Calu3 (cell line): ENCODE measurements at places on chromosomes 7 and 10.
A peak's percentile ranks its signal among the peaks of the same experiment; 100 is the strongest.

GRCh38 chr7:146314962-146315361 lies 198.4 kb downstream of the CNTNAP2 start:
- no peaks in the 10 kb centered on the region for H3K36me3 ChIP-seq
- H3K27ac ChIP-seq: no peak overlapping the region
- no peak for DNase-seq
- H3K4me1 ChIP-seq: no peaks in the 10 kb centered on the region
- no peaks in the 10 kb centered on the region for H3K27me3 ChIP-seq

DNA sequence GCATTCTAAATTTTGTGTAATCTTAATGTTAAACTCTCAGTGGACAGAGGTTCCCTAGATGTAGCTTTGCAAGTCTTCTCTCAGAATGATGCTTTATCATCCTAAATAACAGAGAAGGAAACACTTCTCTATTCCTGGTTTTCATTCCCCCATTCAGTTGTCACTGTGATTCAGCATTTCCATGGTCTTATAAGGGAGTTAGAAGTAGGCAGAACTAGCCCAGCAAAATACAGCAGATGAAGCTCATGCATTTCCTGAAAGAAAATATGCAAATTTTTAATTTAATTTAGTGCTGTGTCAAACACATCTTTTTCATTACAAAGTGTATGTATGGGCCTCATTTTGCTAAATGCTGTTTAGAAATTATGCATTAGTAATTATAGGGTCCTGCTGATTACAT lies 70.1 kb downstream of the ITPRID1 start:
- H3K36me3 ChIP-seq: no peaks in the 10 kb centered on the region
- H3K27ac ChIP-seq: no peak overlapping the region
- no peaks in the 10 kb centered on the region for H3K27me3 ChIP-seq
- H3K4me3 ChIP-seq: no peak overlapping the region
- DNase-seq: no peak

- no peak overlapping the region for H3K4me3 ChIP-seq
- no peak for DNase-seq
- no peaks in the 10 kb centered on the region for H3K36me3 ChIP-seq
- H3K27ac ChIP-seq: no peak overlapping the region
- no peaks in the 10 kb centered on the region for H3K27me3 ChIP-seq
- H3K4me1 ChIP-seq: no peaks in the 10 kb centered on the region
Observed at GRCh38 chr10:12321641-12322040, 27.7 kb upstream of the CAMK1D start.

GRCh38 chr10:58967551-58968388 lies 208.7 kb upstream of the PHYHIPL start:
- H3K36me3 ChIP-seq: no peaks in the 10 kb centered on the region
- no peaks in the 10 kb centered on the region for H3K4me1 ChIP-seq
- DNase-seq: peak; percentile 36
- no peak overlapping the region for H3K4me3 ChIP-seq
- peaks cover 61% of the 10 kb centered on the region for H3K27me3 ChIP-seq

DNA sequence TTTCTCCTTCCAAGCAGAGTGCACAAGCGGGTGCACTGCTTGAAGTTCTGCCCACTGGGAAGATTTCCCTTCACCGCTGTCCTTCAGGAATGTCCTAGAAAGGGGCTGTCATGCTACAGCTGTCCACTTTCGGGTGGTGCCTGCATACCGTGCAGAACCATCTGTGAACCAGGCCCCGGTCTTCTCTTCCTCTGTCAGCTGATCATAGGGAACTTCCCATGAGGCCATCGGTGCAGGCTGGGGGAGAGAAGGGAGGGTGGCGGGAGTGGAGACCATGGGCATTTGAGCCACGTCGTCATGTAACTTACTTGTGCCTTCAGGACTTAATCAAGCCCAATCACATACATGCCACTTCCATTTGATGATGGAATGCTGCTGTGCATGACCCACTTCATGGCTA lies 111.6 kb downstream of the NKX6-2 start:
- no peaks in the 10 kb centered on the region for H3K27me3 ChIP-seq
- H3K4me3 ChIP-seq: no peak overlapping the region
- no peaks in the 10 kb centered on the region for H3K4me1 ChIP-seq

GRCh38 chr7:134452419-134452838 lies 6.5 kb downstream of the AKR1B1 start:
- H3K27me3 ChIP-seq: no peaks in the 10 kb centered on the region
- H3K27ac ChIP-seq: no peak overlapping the region
- H3K4me3 ChIP-seq: no peak overlapping the region
- H3K36me3 ChIP-seq: peaks cover 11% of the 10 kb centered on the region
- DNase-seq: no peak
- H3K4me1 ChIP-seq: peaks cover 32% of the 10 kb centered on the region
